Tibial nerve (tissue), 4 donors: ENCODE measurements at places on chromosomes 3 and 15. TPM values are rescaled to one million over a fixed set of nuclear protein-coding genes. Genes with fewer than 3 reads are reported as not detected.

ALAS1 gene
- total RNA-seq = 26.1 TPM

THRB gene
- total RNA-seq = 10.3 TPM

FOXB1 gene
- not detected for total RNA-seq

FAM43A gene
- 19.8 TPM for total RNA-seq

CSTA gene
- 1.1 TPM for total RNA-seq

EFCC1 gene
- total RNA-seq = 2.1 TPM

SAMD7 gene
- not detected for total RNA-seq

GDPGP1 gene
- 1.4 TPM for total RNA-seq

CCDC33 gene
- total RNA-seq = not detected

FSIP1 gene
- total RNA-seq = 1.5 TPM

MDFIC2 gene
- total RNA-seq = not detected

- DNase-seq = no peak
These were observed 379.5 kb downstream of the CTNNB1 start for GRCh38 chr3:41578798-41579197.

DNA sequence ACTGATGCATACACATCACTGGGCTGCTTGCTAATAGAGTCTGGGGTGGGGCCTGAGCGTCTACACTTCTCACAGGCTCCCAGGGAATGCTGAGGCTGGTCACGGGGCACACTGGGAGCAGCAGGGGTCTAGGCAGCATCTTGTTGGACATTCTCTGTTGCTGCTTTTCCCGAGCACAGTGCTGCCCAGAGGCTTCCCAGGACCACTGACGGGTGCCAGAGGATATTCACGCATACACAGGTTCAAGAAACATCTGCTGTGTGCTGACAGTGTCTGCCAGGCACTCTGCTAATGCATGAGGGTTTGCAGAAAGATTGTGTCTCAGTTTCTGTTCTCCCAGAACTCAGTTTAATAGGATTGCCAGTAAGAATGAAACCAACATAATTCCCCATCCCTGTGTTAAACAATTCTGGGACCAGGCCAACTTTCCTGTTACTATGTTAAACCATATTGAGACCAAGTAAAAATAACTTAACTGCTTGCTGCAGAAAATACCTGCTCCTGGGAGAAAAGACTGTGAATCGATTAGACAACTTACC, 23.9 kb upstream of the BCL2L10 start:
- DNase-seq = no peak

GRCh38 chr3:46929324-46929723, 47.2 kb downstream of the CCDC12 start:
- no peak for DNase-seq

DNA sequence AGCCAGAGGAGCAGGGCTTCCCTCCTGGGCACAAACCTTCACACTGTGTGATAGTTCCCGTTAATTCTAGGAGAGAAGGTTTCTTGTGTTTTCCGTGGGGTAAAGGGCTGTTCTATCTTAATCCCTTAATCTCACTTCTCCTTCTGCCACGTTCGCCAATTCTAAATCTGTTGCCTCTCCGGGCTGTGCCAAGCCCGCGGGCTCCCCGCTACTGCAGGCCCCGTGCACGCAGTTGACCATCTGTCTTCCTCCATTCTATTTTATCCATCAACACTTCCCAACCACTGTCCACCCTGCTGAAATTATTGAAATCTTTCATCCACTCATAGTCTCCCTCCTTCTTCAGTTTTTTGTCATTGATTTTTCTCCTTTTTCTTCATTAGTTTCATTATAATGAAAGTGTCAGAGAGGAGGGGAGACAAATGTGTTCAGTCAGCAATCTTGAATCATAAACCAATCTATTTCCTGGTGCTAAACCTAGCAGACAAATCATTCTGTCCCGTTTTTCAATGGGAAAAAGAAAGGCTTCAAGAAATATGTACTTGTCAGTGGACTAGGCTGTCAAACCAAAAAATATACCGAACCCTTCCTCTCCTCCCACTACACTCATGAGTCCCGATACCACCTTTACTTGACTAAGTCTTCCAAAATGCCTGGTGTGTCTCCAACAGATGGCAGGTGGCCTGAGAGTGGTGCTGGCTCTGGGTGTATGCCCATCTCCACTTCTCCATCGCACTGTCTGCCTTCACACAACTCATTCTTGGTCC, 39.6 kb downstream of the SLCO2A1 start:
- DNase-seq = no peak

DNA sequence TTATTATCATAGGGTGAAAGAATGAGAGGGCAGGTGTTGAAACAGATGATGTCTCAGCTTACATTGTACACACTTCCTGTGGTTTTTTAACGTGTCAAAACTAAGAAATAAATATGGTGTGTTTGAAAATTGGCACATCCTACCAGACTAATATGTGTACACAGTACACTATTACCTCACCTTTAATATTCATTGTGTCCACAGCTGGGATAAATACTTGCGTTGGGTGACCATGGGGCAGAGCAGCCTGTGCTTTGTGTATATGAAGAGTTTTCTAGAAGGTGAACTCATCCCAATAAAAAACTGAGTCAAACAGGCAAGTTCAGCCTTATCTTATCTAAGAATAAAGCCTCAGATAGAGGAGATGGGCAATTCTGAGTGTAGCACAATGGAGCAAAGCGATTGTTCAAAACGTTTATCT, 17.3 kb downstream of the SUCNR1 start:
- no peak for DNase-seq

DNA sequence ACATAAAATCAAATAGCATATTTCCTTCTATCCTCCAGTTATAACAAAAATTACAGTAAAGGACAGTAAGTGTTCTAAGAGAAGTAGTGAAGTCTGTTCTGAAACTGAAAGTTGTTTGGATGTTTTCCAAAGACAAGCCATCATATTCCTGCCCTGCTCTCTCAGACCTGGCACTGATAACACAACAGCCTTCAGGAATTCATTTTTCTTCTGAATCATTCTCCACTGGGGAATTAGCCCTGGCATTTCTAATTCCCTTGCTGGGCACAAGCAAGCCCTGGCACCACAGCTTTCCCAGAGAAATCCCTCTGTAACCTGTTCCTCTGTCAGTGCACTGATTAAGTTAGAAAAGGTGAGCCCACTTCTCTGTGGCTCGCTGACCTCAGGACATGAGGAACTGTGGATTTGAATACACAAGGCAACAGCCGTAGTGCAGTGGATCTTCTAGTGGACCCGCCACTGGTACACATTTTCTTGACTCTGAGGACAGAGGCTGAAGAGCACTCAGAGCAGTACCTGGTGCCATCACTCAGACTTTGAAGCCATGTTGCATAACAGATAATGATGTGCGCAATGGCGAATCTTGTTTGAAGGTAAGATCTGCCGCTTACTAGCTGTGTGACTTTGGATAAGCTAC, 61.6 kb downstream of the WWTR1 start:
- DNase-seq = no peak

DNA sequence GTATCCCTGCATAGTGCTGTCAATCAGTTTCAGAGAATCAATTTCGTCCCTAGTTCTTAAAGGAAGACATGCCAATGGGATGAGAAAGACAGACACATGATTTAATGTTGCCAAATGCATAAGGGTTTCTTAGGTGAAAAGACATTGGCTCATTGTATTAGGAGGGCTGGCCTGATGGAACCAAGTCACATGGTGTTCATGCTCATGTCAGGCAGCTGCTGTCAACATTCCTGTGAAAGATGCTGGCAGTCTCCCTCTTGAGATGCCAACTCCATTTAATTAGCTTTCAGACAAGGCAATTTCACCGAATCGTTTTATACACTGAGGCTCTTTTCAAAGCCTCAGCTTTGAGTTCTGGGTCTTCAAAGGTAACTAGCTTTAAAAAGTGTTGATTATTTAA, 16.1 kb upstream of the IL1RAP start:
- no peak for DNase-seq

DNA sequence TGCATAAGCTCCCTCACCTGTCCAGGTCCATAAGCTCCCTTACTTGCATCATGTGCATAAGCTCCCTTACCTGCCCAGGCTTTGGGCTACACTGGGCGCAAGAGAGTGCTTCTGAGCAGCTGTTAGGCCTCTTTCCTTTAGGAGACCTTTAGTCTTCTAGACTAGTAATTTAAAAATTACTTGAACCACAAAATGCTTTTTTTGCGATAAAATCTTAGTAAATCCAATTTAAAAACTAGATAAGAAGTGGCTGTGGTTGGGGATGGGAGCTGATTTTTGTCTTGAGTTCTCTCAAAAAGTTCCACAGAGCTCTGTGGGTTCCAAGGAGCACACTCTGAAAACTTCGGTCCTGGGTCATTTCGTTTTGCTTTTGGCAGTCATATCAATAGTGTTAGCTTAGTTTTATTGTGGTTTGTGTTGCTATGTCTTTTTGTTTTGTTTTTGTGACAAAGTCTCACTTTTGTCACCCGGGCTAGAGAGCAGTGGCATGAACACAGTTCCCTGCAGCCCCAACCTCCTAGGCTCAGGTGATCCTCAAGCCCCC, 6.7 kb downstream of the CEMIP start:
- no peak for DNase-seq

DNA sequence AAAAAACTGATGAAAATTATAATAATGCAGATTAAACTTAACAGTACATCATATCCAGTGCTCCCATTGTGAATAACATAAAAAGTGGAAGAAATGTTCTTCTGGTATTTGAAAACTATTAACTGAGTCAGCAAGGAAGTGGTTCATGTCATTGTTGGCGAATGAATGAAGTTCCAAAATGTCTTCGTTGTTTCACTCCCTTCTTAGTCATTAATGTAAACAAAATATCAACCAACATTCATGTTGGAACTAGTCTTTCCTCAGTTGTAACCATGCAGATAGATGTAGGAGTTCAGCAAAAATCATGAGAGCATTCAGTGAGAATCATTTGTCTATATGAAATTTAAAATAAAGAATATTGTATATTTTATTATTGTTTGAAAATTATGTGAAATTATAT, 44.1 kb upstream of the ICE2 start:
- no peak for DNase-seq

DNA sequence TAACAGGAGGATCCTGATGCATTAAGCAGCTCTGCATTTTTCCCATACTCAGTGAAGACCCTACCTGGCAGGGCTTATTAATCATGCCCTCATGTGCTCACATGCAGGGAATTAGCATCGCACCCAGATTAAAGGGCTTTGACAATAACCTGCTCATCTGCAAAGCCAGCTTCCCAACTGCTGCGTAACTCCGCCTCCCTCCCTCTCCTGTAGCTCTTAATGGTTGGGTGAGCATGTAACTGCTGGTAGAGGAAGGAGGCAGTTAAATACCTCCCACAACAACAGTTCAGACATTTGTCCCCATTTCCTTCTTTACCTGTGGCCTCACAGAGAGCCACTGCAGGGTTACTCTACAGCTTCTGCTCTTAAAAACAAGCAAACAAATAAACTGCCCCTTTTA, 203.6 kb upstream of the WNT5A start:
- DNase-seq = no peak
